ENCODE measurements at places on chromosomes 1 and 21. TPM values are rescaled to one million over a fixed set of nuclear protein-coding genes. Genes with fewer than 3 reads are reported as not detected.

TSNAX gene
- 35.6 TPM for total RNA-seq

DNA sequence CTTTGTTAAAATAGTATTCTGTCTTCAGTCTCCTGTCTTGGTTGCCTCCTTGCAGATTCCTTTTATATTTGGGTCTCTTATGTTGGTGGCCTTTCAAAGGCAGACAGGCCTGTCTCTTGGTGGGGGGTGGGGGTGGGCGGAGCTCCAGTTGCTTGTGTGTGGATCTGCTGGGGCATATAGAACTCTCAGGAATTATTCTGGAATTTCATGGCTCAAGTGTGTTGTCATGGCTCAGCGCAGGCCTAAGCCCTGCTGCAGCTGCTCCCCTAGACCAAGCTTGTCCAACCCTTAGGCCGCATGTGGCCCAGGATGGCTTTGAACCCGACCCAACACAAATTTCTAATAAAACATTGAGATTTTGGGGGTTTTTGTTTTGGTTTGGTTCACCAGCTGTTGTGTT lies 8.0 kb downstream of the C1orf35 start:
- no peak for DNase-seq

DNA sequence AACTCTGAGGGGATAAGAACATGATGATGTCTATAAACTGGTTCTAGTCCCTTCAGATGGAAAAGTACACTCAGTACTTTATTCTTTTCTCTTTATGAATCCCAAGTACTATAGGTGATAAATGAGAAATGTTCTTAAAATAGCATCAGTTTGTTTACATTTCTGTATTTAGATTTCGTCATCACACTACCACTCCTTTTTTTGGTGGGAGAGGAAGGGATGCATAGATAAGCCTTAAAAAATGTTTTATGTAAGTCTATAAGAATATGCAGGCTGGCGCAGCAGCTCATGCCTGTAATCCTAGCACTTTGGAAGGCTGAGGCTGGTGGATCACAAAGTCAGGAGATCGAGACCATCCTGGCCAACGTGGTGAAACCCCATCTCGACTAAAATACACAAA lies 144.8 kb downstream of the USP25 start:
- DNase-seq = no peak

DNA sequence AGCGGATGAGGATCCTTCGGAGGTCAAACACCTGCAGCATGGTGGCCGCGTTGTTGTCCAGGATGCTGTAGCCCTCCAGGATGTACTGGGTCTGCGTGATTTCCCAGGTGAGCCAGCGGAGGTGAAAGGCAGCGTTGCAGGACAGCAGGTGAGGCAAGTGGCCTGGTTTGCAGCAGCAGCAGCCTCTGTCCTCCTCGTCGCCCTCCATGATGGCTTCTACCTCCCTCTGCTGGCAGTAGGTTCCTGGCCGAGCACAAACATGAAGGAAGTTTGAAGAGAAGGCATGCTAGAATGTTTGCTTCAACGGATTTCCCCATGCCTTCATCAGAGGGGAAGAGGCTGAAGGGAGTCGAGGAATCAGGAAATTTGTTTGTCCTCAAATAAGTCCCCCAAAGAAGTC lies 74.7 kb downstream of the NTPCR start:
- peak; percentile 37 for DNase-seq

PLEKHA6 gene
- total RNA-seq = 71.5 TPM

BARHL2 gene
- not detected for total RNA-seq

GRCh38 chr1:31769720-31770390 lies 5.7 kb upstream of the ADGRB2 start:
- DNase-seq = no peak

Data from progenitor cell of endocrine pancreas (in vitro differentiated cells).